Gastroesophageal sphincter (tissue), 4 donors: ENCODE measurements at places on chromosomes 13 and 19. TPM values are rescaled to one million over a fixed set of nuclear protein-coding genes. Genes with fewer than 3 reads are reported as not detected.

AP1M2 gene
- not detected for total RNA-seq

PCDH20 gene
- 18.7 TPM for total RNA-seq

RLN3 gene
- not detected for total RNA-seq

- H3K27ac ChIP-seq = no peak overlapping the region
- ATAC-seq = no peak
- no peaks in the 10 kb centered on the region for H3K27me3 ChIP-seq
Observed at GRCh38 chr13:102642475-102642874, 45.7 kb downstream of the TPP2 start.

GRCh38 chr13:113820813-113821651, 42.8 kb downstream of the GAS6 start:
- peak overlapping the region; percentile 85 for H3K27ac ChIP-seq
- H3K27me3 ChIP-seq = no peaks in the 10 kb centered on the region
- ATAC-seq = peak; percentile 89
- H3K4me1 ChIP-seq = peaks cover 73% of the 10 kb centered on the region
- H3K36me3 ChIP-seq = peaks cover 42% of the 10 kb centered on the region

DNA sequence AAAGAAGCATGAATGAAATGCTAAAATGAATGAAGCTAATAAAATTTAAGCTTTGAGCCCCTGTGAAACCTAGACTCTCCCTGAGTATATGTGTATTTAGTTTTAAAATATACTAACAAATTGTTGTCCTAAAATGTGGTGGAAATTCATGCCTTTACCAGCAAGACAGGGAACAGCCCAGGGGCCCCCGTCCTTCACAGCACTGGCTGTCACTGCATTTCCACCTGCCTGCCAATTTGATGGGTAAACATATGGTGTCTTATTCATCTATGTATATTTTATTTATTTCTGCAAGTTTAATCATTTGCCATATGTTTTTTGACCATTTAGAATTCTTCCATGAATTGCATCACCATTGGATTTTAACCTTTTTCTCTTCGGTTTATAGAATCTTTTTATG, 463.7 kb upstream of the NBEA start:
- H3K27me3 ChIP-seq = no peaks in the 10 kb centered on the region
- H3K4me3 ChIP-seq = no peak overlapping the region
- no peaks in the 10 kb centered on the region for H3K36me3 ChIP-seq
- no peak for ATAC-seq
- no peak overlapping the region for H3K27ac ChIP-seq
- no peaks in the 10 kb centered on the region for H3K4me1 ChIP-seq

DNA sequence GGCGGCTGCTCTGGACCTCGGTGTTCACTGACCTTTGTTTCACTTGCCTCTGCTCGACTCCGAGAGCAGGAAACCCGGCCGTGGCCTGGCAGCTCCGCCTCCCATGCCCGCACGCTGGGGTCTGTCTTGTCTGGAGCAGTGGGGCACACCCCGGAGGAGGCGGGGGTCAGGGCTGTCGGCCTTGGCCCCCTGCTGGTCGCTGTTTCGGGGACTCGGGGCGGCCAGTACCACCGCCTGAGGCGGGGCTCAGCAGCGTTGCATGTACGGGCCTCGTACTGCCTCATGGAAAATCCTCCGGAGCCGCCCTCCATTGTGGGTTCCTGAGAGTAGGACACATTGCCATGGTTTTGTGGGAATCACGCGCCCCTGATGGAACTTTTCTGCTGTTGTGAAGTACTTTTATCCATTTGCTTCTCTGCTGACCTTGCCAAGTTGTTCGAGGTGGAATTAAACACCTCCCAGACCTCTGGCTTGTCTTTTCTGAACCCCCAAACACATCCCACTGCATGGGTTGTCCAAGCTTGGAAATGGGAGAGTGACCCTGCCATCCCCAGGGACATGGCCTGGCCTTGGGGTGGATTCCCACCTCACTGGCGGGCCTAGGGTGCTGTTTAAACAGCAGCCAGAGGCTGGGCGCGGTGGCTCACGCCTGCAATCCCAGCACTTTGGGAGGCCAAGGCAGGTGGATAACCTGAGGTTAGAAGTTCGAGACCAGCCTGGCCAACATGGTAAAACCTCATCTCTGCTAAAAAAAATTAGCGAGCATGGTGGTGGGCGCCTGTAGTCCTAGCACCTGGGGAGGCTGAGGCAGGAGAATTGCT, 5.5 kb upstream of the NDUFS7 start:
- ATAC-seq = peak; percentile 8
- no peaks in the 10 kb centered on the region for H3K27me3 ChIP-seq
- no peak overlapping the region for H3K4me3 ChIP-seq

- no peaks in the 10 kb centered on the region for H3K36me3 ChIP-seq
- no peak for ATAC-seq
- peaks cover 28% of the 10 kb centered on the region for H3K27me3 ChIP-seq
- H3K27ac ChIP-seq = no peak overlapping the region
Observed at GRCh38 chr19:5487222-5487621, 32.0 kb downstream of the ZNRF4 start.

- peaks cover 3% of the 10 kb centered on the region for H3K4me1 ChIP-seq
- H3K27ac ChIP-seq = peak overlapping the region; percentile 60
- no peak for ATAC-seq
- peak overlapping the region; percentile 77 for H3K4me3 ChIP-seq
Observed at GRCh38 chr19:44024900-44025216, 321 bp upstream of the ZNF222 start.

DNA sequence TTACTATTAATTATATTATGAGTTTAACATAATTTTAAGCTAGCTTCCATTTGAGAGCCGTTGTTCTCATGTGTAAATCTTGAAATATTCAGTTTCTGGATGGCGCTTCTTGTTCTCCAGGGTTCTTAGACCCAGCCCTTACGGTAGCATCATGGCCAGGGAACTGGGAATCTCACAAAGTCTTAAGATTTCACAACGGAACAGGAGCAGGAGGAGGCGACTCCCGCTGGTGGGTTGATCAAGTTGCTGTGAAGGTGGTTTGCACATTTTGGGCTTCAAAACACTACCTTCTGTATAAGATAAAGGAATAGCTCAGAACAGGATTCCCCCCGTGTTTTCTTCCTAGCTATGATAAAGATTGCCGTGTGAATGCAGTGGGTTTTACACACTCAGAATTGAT, 2.8 kb downstream of the NAXD start:
- no peaks in the 10 kb centered on the region for H3K36me3 ChIP-seq
- H3K4me1 ChIP-seq = peaks cover 23% of the 10 kb centered on the region
- no peak for ATAC-seq
- no peaks in the 10 kb centered on the region for H3K27me3 ChIP-seq
